Mesothelial cell of epicardium (in vitro differentiated cells): ENCODE measurements at places on chromosomes 2 and 18. TPM values are rescaled to one million over a fixed set of nuclear protein-coding genes. Genes with fewer than 3 reads are reported as not detected.

The DSG1 gene
- 0.07 to 0.18 TPM (median 0.09 TPM) in 3 replicates for total RNA-seq

The VIT gene
- 0.45 to 0.78 TPM (median 0.73 TPM) in 3 replicates for total RNA-seq

The CAPG gene
- total RNA-seq = 86.3 to 92.4 TPM (median 89.2 TPM) in 3 replicates

- no peak for DNase-seq
These were observed 530.3 kb upstream of the FSIP2 start for GRCh38 chr2:185208261-185208660.

- DNase-seq = no peak
These were observed 7.9 kb downstream of the PCBP1 start for GRCh38 chr2:70094978-70095719.

DNA sequence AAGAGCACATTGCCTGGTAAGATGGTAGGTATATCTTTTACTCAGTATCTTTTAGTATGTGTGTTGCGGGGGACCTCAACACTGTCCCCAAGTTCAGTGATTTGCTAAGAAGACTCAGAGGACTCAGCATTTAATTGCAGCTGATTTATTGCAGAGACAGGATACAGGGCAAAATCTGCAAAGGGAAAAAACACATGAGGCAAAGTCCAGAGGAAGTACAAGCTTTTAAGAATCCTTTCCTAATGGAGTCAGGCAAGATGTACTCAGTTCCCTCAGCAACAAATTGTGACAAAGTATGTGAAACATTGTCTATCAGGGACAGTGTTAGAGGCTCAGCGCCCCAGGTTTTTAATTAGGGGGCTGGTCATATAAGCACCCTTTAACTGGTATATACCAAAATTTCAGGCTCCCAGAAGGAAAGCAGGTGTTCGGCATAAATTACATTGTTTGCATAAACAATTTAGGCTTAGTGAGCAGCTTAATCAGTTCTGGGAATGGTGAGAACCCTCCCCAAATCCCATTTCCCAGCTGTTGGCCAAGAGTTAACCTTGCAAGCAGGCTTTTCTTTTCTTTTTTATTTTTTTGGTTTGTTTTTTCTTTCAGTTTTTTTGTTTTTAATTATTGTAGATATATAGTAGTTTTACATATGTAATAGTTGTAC, 41.7 kb downstream of the RAB3GAP1 start:
- DNase-seq = no peak
